ENCODE measurements at places on chromosomes 4 and X.

DNA sequence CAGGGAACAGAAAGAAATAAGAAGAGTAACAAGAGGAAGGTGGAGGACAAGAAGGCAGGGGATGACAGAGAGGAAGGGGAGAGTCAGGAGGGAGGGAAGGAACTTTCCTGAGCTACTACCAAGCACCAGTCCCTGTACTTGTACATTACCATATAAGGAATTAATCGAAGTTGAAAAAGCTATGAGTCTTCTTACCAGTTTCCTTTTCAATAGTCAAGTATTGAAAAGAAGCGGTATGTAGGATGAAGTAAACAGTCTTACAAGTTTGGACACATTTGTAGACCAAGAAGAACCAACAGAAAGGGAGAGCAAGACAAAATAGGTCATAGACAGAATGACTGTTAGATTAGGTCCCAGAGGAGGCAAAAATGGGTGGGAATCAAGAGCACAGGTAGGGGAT lies 629.7 kb upstream of the DIPK2B start:
- DNase-seq = peak; percentile 41

- no peak for DNase-seq
Measured at GRCh38 chr4:27087306-27088045, 226.8 kb downstream of the STIM2 start.

GRCh38 chr4:122899682-122900081 lies 22.7 kb downstream of the NUDT6 start:
- DNase-seq = no peak

DNA sequence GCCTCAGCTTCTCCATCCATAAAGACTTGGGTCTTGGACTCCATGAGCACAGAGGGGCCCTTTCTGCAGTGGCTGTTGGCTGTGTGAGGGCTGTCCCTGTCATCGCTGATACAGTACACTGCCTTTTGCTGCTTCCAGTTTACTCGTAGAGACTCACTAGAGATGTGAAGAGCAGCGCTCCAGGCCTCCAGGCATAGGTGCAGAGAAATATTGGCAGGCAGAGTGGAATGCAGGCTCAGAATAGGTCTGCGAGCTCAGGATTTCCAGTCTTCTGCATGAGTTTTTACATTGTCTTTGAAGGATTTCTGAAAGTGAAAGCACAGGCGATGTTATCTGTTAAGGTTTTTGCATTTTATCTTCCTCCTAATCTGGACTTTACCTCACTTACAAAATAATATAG lies 97.4 kb downstream of the AASDH start:
- DNase-seq = no peak

- no peak for DNase-seq
Measured at GRCh38 chr4:38691251-38692008, 27.4 kb downstream of the KLF3 start.

- DNase-seq = no peak
Measured at GRCh38 chr4:87875191-87875590, 42.4 kb downstream of the MEPE start.

DNA sequence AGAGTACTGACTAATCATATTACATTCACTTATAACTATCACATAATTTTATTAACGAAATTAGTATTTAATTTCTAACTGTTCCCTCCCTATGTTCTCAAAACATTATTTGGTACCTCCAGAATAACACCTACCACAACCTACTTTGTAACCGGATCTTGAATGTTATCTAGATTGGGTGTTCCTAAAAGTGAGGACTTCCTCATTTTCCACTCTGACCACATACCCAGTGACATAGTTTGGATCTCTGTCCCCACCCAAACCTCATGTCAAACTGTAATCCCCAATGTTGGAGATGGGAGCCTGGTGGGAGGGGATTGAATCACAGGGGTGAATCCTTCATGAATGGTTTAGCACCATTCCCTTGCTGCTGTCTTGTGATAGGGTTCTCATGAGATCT lies 21.8 kb downstream of the NR3C2 start:
- no peak for DNase-seq

GRCh38 chrX:10922159-10922558 lies 189.0 kb upstream of the HCCS start:
- no peak for DNase-seq

GRCh38 chrX:17520016-17520615 lies 145.1 kb downstream of the NHS start:
- DNase-seq = no peak

- no peak for DNase-seq
Measured at GRCh38 chr4:37542706-37543105, 143.5 kb downstream of the RELL1 start.

DNA sequence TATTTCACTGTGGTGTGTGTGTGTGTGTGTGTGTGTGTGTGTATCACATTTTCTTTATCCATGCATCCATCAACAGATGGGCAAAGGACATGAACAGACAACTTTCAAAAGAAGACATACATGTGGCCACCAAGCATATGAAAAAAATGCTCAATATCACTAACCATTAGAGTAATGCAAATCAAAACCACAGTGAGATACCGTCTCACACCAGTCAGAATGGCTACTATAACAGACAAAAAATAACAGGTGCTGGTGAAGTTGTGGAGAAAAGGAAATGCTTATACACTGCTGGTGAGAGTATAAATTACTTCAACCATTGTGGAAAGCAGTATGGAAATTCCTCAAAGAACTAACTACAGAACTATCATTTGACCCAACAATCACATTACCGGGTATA lies 83.4 kb downstream of the PALLD start:
- no peak for DNase-seq

DNA sequence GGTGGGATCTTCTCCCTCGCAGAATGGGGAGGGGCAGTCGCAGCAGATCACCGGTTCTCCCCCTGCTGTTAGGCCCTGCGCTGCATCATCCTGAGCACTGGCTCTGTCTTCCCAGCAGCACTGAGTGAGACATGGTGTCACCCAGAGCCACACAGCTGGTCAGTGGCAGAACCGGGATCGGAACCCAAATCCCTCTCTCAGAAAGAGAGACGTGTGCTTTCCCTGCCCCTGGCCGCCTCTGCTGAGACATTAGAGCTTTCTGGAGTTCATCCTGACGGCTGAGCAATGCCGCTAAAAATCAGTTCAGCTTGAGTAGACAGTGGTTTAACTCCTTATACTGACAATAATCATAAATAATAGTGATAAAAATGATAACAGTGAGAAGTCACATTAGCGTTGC lies 87.9 kb downstream of the EVC start:
- no peak for DNase-seq

DNA sequence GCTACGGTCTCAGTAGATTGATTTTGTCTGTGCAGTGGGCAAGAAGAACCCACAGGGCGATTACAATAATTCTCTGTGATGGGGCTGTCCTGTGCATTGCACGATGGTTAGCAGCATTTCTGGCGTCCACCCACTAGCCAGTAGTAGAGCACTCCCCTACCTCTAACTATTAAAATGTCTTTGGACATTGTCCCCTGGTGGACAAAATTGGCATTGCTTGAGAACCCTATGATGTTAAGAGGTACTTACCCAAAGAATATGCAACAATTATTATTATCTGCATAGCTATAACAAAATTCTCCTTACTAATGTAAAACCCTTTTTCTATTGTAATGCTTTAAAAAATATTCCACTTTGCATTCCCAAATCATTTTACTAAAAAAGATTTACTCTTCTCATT lies 109.5 kb upstream of the VCX3A start:
- peak; percentile 9 for DNase-seq

DNA sequence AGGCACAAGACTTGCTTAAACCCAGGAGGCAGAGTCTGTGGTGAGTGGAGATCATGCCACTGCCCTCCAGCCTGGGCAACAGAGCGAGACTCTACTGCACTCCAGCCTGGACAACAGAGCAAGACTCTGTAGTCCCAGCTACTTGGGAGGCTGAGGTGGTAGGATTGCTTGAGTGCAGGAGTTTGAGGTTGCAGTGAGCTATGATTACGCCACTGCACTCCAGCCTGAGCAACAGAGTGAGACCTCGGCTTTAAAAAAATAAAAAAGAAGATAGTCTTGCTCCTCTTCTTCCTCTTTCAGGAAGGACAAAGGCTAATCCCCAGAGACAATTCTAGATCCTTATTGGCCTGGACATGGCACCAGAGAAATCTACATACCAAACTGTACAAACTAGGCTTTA lies 5.7 kb upstream of the PPEF2 start:
- no peak for DNase-seq

- DNase-seq = no peak
Measured at GRCh38 chr4:38056011-38056685, 96.0 kb downstream of the PTTG2 start.

GRCh38 chrX:111892375-111892774 lies 16.4 kb downstream of the TRPC5OS start:
- DNase-seq = no peak

GRCh38 chrX:151225843-151226242 lies 49.5 kb downstream of the GPR50 start:
- DNase-seq = no peak

DNA sequence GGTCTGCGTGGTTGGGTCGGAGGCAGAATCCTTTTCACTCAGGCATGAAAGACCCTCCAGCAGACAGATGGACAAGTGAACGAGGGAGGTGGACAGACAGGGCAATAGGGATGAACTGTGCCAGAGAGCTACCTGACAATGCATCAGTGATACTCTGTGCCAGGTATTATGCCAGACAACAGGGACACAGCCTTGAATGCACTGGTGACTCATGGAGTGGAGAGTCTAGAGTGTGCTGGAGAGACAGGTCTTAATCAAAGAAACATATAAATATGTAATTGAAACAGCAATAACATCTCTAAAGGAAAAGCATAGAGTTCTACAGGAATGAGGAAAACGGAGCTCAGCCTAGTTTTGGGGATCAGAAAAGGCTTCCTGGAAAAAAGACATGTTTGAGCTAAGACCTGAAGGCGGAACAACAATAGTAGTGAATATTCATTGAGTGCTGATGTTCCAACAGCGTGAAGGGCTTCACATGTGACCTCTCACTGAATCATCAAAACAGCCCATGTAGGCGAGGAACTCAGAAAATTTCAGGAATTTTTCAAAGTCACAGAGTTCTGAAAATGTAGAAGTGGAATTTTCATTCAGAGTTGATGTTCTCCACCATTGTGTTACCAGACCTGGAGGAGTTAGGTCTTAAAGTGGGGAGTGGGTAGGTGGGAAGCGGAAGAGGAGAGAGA lies 20.0 kb upstream of the FGFBP2 start:
- DNase-seq = no peak

DNA sequence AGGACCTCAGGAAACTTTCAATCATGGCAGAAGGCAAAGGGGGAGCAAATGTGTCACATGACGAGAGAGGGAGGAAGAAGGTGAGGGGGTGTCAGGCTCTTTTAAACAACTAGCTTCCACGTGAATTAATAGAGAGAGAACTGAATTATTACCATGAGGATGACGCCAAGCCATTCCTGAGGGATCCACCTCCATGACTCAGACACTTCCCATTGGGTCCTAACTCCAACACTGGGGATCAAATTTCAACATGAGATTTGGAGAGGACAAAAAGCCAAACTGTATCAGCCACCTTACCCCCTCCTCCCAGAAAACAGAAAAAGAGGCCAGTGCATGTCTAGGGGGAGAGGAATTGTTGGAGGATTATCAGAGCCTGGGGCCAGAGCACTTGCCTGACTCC lies 40.4 kb upstream of the LAS1L start:
- no peak for DNase-seq

DNA sequence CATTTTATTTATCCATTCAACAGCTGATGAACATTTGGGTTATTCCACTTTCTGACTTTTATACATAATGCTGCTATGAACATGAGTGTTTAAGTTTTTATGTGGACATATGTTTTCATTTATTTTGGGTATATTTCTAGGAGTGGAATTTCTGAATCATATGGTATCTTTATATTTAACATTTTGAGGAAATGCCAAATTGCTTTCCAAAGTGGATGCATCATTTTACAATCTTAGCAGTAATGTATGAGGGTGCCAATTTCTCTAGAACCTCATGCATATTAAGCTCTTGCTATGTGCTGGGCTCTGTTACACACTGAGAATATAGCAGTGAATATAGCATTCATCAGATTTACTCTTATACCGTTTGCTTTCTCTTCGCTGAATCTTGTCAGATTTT lies 983.7 kb downstream of the STIM2 start:
- no peak for DNase-seq

DNA sequence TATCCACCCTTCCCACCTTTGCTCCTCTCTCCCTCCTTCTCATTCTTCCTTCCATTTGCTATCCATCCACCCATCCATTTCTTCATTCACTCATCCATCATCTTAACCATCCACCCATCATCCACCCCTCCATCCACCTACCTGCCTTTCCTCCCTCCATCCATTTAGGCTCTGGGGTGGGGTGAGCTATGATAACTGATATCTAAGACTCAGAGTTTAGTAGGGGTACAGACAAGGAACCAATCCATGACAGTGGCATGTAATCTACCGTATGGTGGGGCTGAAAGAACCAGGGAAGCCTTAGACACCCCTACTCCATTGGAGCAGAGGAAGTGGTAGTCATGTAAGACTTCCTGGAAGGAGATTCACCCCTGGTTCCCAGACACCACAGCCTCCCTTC lies 23.2 kb downstream of the PSAPL1 start:
- no peak for DNase-seq

DNA sequence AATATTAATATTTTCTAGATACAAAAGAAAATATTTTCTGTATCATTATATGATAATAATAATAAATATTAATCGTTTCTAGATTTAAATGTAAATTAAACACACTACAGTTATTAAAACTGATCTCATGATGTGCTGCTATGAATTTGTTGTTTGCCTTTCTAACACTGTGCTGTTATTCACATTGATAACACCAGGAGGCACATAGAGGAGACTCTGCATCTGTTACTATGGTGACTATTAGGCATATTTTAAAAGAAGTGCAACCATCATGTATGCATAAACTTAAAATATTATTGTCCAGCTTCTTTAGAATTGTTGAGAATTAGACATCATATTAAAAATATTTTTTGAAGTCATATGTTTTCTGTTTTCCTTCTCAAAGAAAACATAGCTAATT lies 11.8 kb upstream of the PDGFC start:
- no peak for DNase-seq

DNA sequence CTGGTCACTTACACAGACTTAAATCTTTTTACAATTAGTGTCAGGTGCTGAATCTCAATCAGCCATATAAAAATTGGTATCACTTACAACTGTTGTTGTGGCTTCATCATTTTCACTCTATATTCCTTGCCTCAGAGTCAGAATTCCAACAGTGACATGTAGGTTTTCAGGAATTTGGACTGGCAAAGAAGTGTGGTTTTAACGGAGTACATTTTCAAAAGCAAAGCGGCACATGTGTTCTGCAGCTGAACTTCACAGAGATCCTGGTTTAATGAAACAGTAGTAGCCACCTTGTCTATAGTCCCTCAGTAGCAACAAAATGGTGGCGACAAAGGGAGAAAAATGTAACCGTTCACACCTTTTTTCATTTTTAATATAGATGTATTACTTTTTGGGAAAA lies 486.6 kb downstream of the FAT4 start:
- DNase-seq = no peak

DNA sequence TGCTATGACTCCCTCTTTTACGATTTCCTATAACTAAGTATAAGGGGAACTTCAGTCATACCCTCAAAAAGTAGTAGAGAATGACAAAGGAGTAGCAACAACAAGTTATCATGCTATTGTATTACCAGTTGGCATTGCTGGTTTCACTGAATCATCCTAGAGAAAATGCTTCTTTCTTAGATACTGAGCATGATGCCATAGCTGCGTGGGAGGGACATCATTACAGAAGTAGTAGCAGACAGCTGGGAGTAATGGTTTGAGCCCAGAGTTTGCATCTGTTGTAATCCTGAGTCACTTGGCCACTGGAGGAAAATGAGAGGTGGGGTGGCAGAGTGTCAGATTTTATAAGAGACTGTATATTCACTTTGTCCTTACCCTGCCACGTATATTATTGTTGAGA lies 38.6 kb downstream of the MTMR1 start:
- peak; percentile 44 for DNase-seq

GRCh38 chr4:70747874-70748273 lies 26.1 kb downstream of the RUFY3 start:
- peak; percentile 5 for DNase-seq
